ENCODE measurements at places on chromosomes 4 and X.

DNA sequence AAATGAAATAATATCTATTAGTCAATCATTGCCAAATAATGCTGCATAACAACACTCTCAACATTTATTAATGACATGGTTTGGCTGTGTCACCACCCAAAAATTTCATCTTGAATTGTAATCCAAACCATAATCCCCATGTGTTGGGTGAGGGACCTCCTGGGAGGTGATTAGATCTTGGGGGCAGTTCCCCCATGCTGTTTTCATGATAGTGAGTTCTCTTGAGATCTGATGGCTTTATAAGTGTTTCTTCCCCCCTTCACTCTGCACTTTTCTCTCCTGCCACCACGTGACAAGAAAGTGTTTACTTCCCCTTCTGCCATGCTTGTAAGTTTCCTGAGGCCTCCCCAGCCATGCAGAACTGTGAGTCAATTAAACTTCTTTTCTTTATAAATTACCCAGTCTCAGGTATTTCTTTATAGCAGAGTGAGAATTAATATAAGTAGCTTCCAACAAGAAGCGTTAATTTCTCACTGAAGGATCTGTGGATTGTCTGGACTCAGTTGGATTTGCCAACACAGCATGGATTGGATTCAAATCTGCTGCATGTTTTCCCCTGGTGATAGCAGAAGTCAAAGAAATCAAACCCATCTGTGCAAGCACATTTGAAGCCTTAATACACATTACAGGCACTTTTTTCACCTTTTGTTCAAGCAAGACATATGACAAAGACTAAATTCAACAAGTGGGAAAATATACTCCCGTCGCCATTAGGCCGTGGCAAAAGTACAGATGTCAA lies 216.6 kb downstream of the PDGFC start:
- DNase-seq: no peak

DNA sequence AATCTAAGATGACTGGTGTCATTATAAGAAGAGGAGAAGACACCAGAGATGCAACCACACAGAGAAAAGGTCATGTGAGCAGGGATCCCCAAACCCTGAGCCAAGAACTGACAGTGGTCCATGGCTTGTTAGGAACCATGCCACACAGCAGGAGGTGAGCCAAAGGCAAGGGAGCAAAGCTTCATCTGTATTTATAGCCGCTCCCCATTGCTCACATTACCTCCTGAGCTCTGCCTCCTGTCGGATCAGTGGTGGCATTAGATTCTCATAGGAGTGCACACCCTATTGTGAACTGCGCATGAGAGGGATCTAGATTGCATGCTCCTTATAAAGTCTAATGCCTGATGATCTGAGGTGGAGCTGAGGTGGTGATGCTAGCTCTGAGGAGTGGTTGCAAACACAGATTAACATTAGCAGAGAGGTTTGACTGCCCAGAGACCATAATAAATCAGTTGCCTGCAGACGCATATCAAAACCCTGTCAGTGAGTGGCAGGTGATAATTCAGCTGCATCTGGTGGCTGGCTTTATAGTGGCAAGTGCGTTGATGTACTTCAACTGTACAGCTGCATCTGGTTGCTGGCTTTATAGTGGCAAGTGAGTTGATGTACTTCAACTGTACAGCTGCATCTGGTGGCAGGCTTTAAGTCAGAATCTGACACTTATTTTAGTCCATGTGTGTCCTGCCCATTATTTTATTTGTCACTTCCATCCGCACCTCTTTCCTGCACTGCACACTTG lies 19.8 kb upstream of the CXCL2 start:
- no peak for DNase-seq

GRCh38 chr4:37666625-37667071 lies 19.5 kb downstream of the RELL1 start:
- DNase-seq: peak; percentile 46

DNA sequence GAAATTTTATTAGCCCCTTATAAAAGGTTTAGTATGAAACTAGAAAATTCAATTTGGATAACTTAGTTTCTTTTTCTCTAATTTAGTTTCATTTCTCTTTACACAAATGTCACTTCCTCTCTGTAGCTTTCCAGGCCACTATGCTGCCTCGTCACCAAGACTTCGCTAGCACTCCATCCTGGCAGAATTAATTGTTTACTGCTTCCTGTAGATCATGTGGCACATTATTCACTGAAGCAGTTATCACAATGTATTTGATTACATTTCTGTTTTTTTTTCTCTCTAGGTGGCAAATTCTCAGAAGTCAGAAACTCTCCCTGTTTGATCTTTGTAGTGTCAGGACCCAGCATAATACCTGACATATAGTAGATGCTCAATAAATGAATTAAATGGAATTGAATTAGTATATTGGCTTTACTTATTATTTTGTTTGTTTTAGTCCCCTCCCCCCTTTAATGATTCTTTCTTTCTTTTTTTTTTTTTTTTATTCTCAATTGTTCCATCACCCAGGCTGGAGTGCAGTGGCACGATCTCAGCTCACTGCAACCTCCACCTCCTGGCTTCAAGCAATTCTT lies 9.3 kb upstream of the SAT1 start:
- no peak for DNase-seq

GRCh38 chrX:39613482-39613995 lies 484.2 kb downstream of the BCOR start:
- no peak for DNase-seq

DNA sequence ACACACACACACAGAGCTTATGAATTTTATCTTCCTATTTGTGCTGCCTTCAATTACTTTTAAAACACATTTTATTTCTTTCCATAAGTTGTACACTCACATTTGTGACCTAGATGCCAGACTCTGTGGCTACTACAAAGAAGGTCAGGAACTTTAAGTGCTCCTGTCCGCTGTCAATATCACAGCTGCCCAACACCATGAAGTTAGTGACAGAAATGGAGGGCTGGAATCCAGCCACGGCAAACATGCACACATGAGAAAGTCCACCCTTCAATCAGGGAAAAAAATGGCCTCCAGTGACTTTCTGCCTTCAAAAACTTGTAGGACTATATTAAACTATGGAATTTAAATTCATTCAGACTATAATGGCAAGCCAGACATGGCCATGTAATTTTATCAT lies 334.4 kb upstream of the FSTL5 start:
- DNase-seq: no peak

- DNase-seq: no peak
Observed at GRCh38 chr4:125626946-125627345, 312.2 kb downstream of the FAT4 start.

GRCh38 chr4:122899682-122900081 lies 22.7 kb downstream of the NUDT6 start:
- no peak for DNase-seq

- DNase-seq: no peak
Observed at GRCh38 chrX:153908219-153908860, 3.9 kb downstream of the AVPR2 start.

DNA sequence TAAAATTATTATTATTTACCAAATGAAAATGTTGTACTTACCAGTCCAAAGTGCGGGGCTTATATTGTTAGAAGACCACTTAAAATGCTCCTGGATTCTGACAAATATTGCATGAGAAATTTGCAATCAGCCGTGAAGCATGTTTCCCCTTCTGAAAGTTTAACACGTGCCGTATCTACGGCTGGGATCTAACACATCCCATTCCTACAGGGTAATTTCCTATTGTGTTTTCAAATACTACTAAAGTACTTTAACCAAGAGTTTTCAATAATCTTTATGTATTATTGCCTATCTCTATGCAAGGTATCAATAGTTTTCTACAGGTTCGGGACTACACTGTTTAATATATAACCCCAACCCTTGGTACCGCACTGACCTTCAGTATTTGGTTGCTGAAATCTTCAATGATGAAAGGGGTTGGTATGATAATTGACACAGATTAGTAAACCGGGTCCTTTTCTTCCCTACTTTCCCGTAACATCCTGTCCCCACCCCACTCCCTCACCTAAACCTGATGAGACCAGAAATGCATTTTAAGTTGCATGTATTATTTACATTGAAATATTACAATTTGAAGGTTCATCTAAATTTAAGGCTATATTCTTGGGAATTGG lies 795 bp upstream of the BRWD3 start:
- no peak for DNase-seq

DNA sequence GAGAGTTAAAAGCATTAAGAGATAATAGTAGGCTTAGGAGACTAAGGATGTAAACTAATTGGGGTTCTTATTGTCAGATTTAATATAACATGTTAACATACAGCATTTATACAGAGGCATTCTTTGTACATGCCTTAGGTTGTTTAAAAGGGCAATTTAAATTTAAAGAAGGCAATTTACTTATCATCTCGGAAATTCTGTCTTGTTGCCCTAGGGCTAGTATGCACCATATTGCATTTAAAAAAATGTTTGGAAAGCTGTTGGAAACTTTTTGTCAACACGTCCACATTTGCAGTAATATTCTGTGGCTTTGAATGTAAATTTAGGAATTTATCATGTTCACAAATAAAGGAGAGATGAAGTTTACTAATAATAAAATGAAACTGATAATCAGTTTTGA lies 25.5 kb downstream of the GALNT7 start:
- DNase-seq: no peak

DNA sequence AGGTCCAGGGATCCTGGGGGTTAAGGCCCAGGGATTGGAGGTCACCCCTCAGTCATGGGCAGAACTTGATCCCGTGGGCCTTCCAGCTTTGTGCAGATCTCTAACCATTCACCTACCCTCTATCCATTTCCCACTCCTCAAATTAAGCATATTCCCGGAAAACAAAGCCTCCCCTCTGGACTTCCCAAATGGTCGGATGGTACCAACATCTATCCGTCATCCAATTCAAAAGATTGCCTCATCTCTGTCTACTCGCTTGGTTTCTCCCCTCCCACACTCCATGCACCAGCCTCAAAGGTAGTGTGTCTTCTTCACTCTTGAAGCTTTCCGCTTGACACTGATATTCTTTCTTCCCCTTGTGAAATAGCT lies 473 bp upstream of the BCLAF3 start:
- no peak for DNase-seq

- DNase-seq: no peak
Observed at GRCh38 chr4:41506130-41506529, 31.8 kb upstream of the LIMCH1 start.

- no peak for DNase-seq
Observed at GRCh38 chrX:133674726-133675470, 259.6 kb upstream of the GPC4 start.

DNA sequence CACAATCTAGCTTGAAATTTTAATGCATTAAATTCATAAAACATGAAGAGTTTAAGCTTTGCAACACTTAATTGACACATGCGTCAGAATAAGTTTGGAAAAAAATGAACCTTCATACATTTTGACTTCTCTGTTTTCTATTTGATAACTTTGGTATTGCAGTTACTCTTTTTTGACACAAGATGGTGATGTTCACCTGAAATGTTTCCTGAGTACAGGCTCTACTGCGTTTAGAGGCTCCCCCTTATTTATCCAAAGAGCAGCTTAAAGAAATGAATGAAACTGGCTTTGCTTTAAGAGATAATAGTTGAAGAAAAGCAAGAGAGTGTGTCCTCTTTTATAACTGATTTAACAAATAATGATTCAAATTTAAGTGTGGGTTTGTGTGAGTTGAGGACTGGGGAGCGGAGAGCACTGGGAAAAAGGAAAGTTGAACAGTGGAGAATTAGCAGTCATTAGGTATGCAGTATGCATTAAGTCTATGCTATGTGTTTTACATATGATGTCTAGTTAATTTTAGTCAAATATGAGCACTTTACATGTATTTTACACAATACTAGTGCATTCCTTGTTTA lies 180.6 kb upstream of the NUDT6 start:
- peak; percentile 46 for DNase-seq

DNA sequence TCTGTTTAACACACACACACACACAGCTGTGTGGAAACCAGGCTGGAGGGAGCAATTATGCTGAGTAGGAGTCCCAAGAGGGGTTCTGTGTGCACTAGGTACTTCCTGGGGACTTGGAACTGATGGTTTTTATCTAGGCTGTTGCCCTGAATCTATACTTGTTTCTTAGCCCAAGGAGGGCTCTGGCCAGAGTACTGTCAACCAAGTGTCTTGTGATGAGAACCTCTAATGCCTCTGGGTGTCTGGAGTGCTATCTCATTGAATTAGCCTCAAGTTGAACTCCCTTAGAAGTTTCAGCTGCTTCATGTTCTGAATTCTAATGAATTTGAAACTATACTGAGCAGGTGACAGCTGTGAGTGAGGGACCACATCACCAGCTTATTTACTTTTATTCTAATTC lies 16.6 kb downstream of the ARHGAP24 start:
- DNase-seq: no peak

- DNase-seq: no peak
Observed at GRCh38 chr4:139985401-139985800, 168.6 kb downstream of the MAML3 start.

- no peak for DNase-seq
Observed at GRCh38 chr4:64130907-64131306, 278.3 kb downstream of the TECRL start.

GRCh38 chr4:185304944-185305690 lies 90.6 kb downstream of the LRP2BP start:
- no peak for DNase-seq

DNA sequence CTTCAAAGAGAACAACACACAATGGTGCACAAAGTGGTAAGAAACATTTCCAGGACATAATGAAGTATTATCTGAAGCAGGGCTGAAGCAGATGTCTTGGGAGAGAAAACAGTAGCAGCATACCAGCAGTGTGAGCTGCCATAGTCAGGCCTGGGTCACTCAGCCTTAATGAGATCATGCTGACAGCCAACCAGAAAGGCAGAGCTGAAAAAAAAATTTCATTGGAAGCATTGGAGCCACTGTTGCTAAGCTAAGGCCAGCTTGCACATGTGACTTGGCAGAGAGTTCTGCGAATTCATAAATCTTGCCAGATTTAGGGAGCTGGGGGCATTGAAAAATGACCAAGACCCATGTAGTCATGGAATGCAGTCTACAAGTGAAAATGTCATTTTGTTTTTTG lies 444.0 kb upstream of the PITX2 start:
- peak; percentile 4 for DNase-seq

DNA sequence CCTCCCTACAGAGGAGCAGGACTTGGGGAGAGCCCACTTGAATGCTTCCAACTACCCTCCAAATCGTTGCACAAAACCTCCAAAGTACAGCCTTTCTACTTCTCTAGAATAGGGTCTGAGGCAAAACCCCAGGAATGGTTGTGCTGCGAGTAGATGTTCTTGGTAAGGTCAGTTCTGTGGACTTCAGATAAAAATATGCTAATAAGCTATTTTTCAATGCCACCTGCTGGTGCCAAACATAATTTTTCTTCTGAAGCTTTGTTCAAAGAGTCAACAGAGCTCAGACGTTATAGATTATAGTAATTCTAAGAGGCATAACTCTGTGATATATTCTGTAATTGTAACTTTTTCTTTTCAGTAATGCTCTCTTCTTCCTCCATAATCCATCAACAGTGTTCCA lies 425.7 kb downstream of the GPAT3 start:
- no peak for DNase-seq

DNA sequence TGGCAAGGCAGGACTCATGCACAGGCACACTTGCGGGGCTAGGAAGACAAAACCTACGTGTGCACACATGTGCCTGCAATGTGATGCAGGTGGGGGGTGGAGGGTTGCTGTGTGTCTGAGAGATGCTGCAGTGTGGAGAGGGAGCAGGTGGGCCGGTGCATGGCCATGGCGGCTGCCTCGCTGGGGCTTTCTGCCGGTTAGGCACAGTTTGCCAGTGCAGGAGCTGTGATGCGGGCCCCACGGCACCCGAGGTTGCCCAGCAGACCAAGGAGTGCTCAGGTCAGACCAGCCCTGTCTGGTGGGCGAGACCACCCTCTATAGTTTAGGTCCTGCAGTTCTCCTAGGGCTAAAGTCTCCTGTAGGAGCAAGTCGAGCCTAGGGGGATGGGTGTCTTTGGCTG lies 4.4 kb upstream of the AFM start:
- DNase-seq: no peak

Data from fibroblast of the conjunctiva (primary cell).